Esophagus squamous epithelium (tissue), 5 donors: ENCODE measurements at places on chromosomes 5 and 9.

DNA sequence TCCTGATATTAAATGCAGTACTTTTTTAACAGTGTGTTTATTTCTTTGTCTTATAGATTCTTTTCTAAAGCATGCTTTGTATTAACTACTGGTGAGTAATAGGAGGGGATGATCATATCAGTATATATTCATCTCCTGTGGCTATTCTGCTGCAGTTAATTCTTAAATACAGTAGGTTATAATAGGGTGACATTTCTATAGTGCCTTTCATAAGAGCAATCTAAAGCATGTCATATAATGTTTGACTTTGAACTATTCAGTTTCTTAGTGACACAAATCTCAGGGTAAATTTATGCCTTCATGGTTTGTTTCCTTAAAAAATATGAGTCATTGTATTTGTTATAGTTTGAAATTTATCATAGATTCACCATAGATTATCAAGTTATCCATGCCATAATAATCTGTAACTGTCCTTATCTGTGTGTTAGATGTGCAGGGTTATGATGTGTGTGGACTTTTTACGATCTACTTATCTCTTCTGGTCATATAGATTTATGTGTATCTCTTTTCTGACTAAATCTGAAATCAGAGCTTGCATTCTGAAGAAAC, 1019.5 kb downstream of the NR2F1-AS1 start:
- no peak overlapping the region for H3K27ac ChIP-seq
- H3K36me3 ChIP-seq = no peaks in the 10 kb centered on the region
- DNase-seq = no peak
- no peaks in the 10 kb centered on the region for H3K4me1 ChIP-seq
- no peak overlapping the region for H3K4me3 ChIP-seq

DNA sequence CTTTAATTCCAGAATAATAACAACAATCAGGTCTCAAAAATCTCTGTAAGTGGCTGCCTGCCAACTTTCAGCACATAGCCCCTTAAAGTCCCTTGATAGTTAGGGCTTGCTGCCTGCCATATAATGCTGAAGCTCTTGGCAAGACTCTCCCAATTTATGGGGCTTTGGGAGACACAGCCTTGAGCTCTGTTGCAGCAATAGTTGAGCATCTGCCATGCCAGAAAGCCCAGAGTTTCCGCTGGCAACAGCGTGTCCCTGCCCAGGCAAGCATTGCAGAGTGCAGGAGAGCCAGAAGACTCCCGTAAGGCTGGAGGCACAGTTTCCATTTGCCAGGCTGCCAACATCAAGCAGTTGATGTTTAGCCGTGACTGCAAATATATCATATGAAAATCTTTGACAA, 678.5 kb upstream of the NUDT12 start:
- H3K27me3 ChIP-seq = no peaks in the 10 kb centered on the region
- no peak overlapping the region for H3K4me3 ChIP-seq
- H3K27ac ChIP-seq = no peak overlapping the region
- H3K4me1 ChIP-seq = no peaks in the 10 kb centered on the region
- no peak for DNase-seq

GRCh38 chr5:35878079-35878478, 21.4 kb downstream of the IL7R start:
- no peaks in the 10 kb centered on the region for H3K36me3 ChIP-seq
- DNase-seq = no peak
- H3K4me1 ChIP-seq = no peaks in the 10 kb centered on the region

DNA sequence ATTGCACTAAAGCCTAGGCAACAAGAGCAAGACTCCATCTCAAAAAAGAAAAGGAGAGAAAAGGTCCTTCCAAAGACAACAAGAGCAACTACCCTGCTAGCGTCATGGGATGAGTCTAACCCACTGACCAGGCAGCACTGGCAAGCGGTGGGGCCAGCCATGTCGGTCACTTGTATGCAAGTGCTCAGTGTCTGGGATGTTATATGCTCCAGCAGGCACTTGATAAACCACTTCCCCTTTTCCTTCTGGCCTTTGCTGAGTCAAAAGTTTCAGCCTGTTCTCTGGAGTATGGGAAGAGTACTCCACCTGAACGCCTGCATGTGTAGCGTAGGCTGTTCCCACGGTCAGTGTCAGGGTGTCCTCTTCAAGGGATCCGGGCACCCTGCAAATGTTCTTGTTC, 9.2 kb upstream of the MXD3 start:
- no peaks in the 10 kb centered on the region for H3K27me3 ChIP-seq
- no peak overlapping the region for H3K27ac ChIP-seq
- peaks cover 64% of the 10 kb centered on the region for H3K36me3 ChIP-seq

GRCh38 chr5:154278186-154278585, 87.7 kb downstream of the GALNT10 start:
- peaks cover 31% of the 10 kb centered on the region for H3K4me1 ChIP-seq
- no peaks in the 10 kb centered on the region for H3K27me3 ChIP-seq
- H3K27ac ChIP-seq = peak overlapping the region; percentile 52
- H3K36me3 ChIP-seq = no peaks in the 10 kb centered on the region
- no peak overlapping the region for H3K4me3 ChIP-seq

DNA sequence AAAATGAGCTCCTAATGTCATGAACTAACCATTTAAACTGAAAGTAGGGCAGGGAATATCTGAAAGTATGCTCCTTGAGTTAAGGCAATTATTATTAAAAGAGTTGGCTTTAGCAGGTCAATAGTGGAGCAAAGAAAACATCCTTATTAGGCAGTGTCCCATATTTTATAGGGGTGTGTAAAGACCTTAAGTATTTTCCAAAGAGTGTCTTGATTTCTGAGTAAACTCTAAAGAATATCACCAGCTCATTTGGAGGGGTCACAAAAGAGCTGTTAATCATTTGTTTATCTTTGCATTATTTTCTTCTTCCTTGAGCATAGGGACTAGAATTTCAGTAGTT, 109.3 kb downstream of the MUSK start:
- no peak for DNase-seq
- H3K36me3 ChIP-seq = no peaks in the 10 kb centered on the region
- no peaks in the 10 kb centered on the region for H3K27me3 ChIP-seq
- H3K27ac ChIP-seq = no peak overlapping the region
- no peak overlapping the region for H3K4me3 ChIP-seq

DNA sequence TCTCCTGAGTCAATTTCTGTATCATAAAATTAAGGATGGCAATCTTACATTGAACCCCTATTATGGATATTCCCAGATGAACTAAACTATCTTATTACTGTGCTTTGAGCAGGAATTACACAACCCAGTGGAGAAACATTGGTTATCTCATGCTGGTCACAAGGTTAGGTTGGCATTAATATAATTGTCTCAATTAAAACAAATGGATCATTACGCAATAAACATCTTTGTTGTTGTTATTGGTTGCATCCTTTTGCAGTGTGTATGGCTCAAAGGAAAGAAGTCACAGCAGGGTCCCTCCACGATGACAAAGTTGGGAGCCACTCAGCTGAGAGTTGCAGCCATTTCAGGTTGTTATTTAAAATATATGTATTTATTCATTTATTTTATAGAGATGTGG, 297.0 kb upstream of the KLF4 start:
- H3K27me3 ChIP-seq = no peaks in the 10 kb centered on the region
- no peak overlapping the region for H3K27ac ChIP-seq
- no peak overlapping the region for H3K4me3 ChIP-seq
- no peaks in the 10 kb centered on the region for H3K36me3 ChIP-seq
- no peaks in the 10 kb centered on the region for H3K4me1 ChIP-seq

- no peak for DNase-seq
- H3K4me1 ChIP-seq = no peaks in the 10 kb centered on the region
- no peak overlapping the region for H3K27ac ChIP-seq
Measured at GRCh38 chr5:8633259-8633658, 764.3 kb downstream of the MTRR start.

GRCh38 chr5:41406424-41406823, 104.0 kb downstream of the PLCXD3 start:
- H3K4me3 ChIP-seq = no peak overlapping the region
- H3K27me3 ChIP-seq = no peaks in the 10 kb centered on the region
- no peaks in the 10 kb centered on the region for H3K36me3 ChIP-seq
- no peaks in the 10 kb centered on the region for H3K4me1 ChIP-seq
- H3K27ac ChIP-seq = no peak overlapping the region

DNA sequence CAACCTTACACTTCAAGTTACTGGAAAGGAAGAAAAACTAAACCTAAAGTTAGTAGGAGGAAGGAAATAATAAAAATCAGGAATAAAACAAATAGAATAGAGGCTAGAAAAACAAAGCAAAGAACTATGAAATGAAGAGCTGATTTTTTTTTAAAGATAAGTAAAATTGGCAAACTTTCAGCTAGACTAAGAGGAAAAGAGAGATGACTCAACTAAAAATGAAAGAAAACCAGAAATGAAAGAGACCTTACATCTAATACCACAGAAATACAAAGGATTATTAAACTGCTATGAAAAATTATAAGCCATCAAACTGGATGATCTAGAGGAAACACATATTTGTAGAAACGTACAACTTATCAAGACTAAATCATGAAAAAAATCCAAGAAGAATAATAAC, 60.0 kb downstream of the PRRC1 start:
- no peaks in the 10 kb centered on the region for H3K27me3 ChIP-seq
- no peak overlapping the region for H3K27ac ChIP-seq
- H3K36me3 ChIP-seq = no peaks in the 10 kb centered on the region
- DNase-seq = no peak

DNA sequence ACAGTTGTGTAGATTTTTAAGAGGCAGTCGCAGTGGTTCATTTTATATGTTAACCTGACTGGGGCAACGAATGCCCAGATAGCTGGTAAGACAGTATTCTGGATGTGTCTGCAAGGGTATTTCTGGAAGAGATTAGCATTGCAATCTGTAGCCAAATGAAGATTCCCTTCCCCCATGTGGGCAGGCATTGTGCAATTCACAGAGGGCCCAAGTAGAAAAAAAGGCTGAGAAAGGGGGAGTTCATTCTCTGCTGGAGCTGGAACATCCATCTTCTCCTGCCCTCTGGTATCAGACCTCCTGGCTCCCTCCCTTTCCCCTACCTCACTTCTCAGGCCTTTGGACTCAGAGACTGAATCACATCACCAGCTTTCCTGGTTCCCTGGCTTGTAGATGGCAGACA, 70.6 kb downstream of the TENT4A start:
- H3K4me3 ChIP-seq = no peak overlapping the region
- no peak overlapping the region for H3K27ac ChIP-seq
- DNase-seq = no peak
- H3K4me1 ChIP-seq = no peaks in the 10 kb centered on the region
- no peaks in the 10 kb centered on the region for H3K27me3 ChIP-seq
- H3K36me3 ChIP-seq = no peaks in the 10 kb centered on the region

- H3K27ac ChIP-seq = peak overlapping the region; percentile 95
- DNase-seq = no peak
- H3K36me3 ChIP-seq = no peaks in the 10 kb centered on the region
- no peaks in the 10 kb centered on the region for H3K27me3 ChIP-seq
- H3K4me1 ChIP-seq = peaks cover 61% of the 10 kb centered on the region
- peak overlapping the region; percentile 24 for H3K4me3 ChIP-seq
Measured at GRCh38 chr9:137311171-137311985, 9.3 kb upstream of the NRARP start.

GRCh38 chr5:119417891-119418605, 34.2 kb upstream of the HSD17B4 start:
- no peak for DNase-seq
- H3K36me3 ChIP-seq = no peaks in the 10 kb centered on the region
- H3K27ac ChIP-seq = peak overlapping the region; percentile 64
- H3K27me3 ChIP-seq = no peaks in the 10 kb centered on the region
- peak overlapping the region; percentile 4 for H3K4me3 ChIP-seq

- no peak for DNase-seq
- no peaks in the 10 kb centered on the region for H3K36me3 ChIP-seq
- no peak overlapping the region for H3K4me3 ChIP-seq
- no peaks in the 10 kb centered on the region for H3K4me1 ChIP-seq
- H3K27me3 ChIP-seq = no peaks in the 10 kb centered on the region
Measured at GRCh38 chr5:148267962-148268361, 632 bp upstream of the SPINK13 start.

GRCh38 chr9:93048566-93049448, 9.7 kb upstream of the SUSD3 start:
- no peak overlapping the region for H3K4me3 ChIP-seq
- DNase-seq = no peak
- no peaks in the 10 kb centered on the region for H3K27me3 ChIP-seq
- no peak overlapping the region for H3K27ac ChIP-seq
- peaks cover 5% of the 10 kb centered on the region for H3K4me1 ChIP-seq
- no peaks in the 10 kb centered on the region for H3K36me3 ChIP-seq

GRCh38 chr9:35364817-35365585, 124.9 kb upstream of the RUSC2 start:
- H3K4me1 ChIP-seq = no peaks in the 10 kb centered on the region
- no peak overlapping the region for H3K27ac ChIP-seq
- no peaks in the 10 kb centered on the region for H3K27me3 ChIP-seq
- no peak for DNase-seq
- H3K36me3 ChIP-seq = no peaks in the 10 kb centered on the region

- H3K4me1 ChIP-seq = no peaks in the 10 kb centered on the region
- no peaks in the 10 kb centered on the region for H3K36me3 ChIP-seq
- H3K4me3 ChIP-seq = no peak overlapping the region
- no peak overlapping the region for H3K27ac ChIP-seq
- H3K27me3 ChIP-seq = no peaks in the 10 kb centered on the region
- DNase-seq = no peak
Measured at GRCh38 chr5:6187501-6187900, 190.8 kb downstream of the MED10 start.

- H3K27me3 ChIP-seq = no peaks in the 10 kb centered on the region
- H3K27ac ChIP-seq = no peak overlapping the region
- peaks cover 18% of the 10 kb centered on the region for H3K36me3 ChIP-seq
- no peak for DNase-seq
- H3K4me1 ChIP-seq = no peaks in the 10 kb centered on the region
- H3K4me3 ChIP-seq = no peak overlapping the region
Measured at GRCh38 chr9:14640967-14641366, 52.3 kb downstream of the ZDHHC21 start.

GRCh38 chr5:67802766-67803165, 412.8 kb upstream of the PIK3R1 start:
- H3K27me3 ChIP-seq = no peaks in the 10 kb centered on the region
- H3K27ac ChIP-seq = no peak overlapping the region
- no peaks in the 10 kb centered on the region for H3K36me3 ChIP-seq
- H3K4me1 ChIP-seq = no peaks in the 10 kb centered on the region
- no peak for DNase-seq

DNA sequence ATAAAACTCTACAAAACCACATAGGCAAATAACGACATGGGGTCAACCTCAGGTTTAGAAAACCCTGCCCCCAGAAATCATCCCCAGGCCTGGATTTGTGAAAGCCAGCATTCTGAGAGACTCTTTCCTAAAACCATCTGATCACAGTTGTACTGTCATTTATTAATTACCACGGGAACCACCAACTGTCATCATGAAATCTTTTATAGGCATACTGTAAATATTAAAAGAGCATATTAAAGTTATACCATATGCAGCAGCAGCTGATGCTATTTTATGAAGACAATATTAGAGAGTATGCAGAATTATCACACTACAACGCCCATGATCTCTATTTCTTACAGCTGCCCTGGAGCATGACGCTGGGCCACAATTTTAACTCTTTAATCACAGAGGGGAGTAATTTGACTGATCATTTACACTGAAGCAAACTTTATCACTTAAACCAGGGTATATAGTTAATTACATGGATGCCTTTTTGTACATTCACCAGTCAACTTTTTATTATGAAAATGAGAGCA, 9.0 kb upstream of the ZDHHC21 start:
- H3K27me3 ChIP-seq = peaks cover 22% of the 10 kb centered on the region
- no peak overlapping the region for H3K4me3 ChIP-seq
- no peak overlapping the region for H3K27ac ChIP-seq
- H3K4me1 ChIP-seq = no peaks in the 10 kb centered on the region
